ENCODE measurements at places on chromosomes 6 and 20.

DNA sequence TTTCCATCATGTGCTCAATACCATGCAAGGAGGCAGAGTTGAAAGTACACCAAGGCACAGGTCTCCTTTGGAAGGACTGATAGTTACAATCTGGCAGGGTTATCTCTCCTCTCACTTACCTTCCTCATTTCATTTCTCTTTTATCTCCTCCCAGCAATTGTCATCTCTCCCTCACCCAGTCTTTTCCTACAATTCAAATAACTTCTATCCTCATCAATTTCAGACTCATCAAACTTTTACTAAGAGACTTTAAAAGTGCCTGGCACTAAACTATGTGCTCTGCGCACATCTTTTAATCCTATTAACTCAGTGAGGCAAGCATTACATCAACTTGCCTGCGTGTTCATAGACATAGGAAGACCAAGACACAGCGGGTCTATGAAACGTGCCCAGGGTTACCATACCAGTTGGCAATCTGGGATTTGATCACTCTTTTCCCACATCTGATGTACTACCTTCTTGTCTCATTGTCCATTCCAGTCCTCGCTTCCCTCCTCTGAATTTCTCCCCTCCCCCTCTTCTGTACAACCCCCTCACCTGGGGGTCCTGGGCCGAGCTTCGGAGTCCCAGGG, 1.2 kb downstream of the VARS1 start:
- no peak for DNase-seq

- no peak for DNase-seq
Measured at GRCh38 chr6:107684996-107685395, 139.1 kb downstream of the SCML4 start.

- DNase-seq = no peak
Measured at GRCh38 chr20:20233041-20233514, 134.8 kb upstream of the INSM1 start.

GRCh38 chr6:33166811-33167210, 25.5 kb downstream of the COL11A2 start:
- no peak for DNase-seq

- no peak for DNase-seq
Measured at GRCh38 chr6:154498340-154498934, 12.0 kb downstream of the CNKSR3 start.

DNA sequence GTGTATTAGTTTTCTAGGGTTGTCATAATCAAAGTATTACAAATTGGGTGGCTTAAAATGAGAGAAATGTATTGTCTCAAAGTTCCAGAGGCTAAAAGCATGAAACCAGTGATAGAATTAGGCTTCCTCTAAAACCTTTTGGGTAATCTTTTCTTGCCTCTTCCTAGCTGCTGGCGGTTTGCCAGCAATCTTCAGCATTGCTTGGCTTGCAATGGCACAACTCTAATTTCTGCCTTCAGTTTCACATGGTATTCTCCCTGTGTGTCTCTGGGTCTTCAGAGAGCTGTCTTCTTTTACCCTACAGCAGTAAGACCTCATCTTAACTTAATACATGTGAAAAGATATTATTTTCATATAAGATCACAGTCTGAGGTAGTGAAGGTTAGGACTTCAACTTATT, 479.1 kb upstream of the GJE1 start:
- DNase-seq = no peak

DNA sequence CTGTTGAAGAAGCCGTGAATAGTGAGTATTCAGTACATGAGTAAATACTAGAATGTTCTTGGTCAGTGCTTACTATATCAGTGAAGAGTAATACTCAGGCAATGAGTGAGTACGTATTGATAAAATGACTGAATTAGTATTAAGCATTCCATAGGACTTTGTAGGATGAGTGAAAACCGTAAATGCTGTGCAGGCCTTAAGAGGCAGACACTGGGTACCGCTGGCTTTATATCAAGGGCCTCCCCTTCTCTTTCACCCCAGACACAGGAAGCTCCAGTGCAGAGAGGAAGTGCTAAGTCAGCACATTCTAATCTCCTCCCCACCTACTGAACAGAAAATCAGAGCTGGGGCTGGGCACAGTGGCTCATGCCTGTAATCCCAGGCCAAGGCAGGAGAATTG, 24.2 kb downstream of the POFUT1 start:
- no peak for DNase-seq

- no peak for DNase-seq
Measured at GRCh38 chr6:129786548-129786947, 74.6 kb downstream of the TMEM244 start.

- DNase-seq = no peak
Measured at GRCh38 chr6:167840526-167841179, 13.9 kb downstream of the AFDN start.

DNA sequence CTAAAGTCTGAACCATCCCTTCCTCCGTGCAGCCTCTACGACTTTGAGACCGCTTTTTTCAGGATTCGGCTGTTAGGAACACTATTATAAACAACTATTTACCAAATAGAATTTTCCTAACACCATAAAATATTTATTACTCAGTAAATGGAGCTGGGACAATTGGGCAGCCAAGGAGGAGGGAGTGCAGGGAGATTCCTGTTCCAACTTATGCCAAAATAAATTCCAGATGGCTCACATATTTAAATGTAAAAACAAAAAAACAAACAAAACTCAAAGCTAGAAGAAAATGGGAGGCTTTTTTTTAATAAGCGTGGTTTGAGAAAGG, 48.1 kb downstream of the TCP11 start:
- no peak for DNase-seq

- no peak for DNase-seq
Measured at GRCh38 chr20:1396702-1397101, 3.8 kb upstream of the FKBP1A start.

DNA sequence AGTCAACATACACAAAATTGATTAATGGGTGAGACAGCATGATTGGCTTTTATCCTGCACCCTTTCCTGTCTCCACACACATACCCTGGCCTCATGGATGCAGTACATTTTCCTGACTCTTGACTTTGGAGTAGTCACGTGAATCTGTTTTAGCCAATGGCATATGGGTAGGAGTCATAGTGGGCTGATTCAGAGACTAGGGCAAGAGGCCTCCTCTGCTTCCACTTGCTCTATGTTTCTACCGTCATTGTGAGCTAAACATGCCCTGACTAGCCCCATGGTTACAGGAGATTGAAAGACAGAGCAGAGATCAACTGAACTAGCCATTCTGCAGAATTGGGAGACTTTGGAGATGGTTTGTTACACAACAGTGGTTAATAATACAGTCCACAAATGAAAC, 850.0 kb downstream of the DHX35 start:
- DNase-seq = no peak

DNA sequence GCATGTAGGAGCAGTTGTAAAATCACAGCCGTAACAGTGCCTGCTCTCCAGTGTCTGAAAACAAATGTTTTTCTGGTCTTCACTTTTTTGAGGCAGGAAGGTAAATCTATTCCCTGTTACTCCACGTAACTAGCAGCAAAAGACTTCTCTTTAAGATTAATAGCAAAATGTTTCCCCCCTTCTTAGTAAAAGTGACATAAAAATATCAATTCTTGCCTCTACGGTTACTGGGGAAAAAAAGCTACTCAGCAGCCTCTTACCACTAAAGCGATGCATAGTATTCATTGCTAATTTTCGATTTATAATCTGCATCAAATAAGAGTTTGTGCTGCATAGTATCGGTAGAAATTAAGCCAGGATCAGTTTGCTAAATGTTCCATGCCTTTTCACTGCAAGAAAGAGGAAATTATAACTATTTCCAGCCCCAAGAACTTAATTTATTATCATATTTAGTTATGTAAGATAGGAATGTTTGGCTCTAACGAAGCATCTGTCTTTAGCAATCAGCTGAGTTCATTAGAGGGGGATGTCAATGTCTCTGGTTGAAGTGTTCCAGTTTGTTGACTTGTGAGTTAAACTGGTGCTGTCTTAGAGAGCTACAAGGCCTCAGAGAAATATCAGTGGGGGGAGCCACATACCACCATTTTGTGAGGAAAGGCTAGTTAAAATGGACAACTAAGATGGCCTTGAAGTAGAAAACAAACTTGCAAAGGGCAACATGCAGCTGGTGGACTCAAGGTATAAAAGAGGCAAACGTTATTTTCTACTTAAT, 617 bp upstream of the TSPYL1 start:
- DNase-seq = no peak

- DNase-seq = no peak
Measured at GRCh38 chr6:54285595-54285994, 22.6 kb upstream of the TINAG start.

GRCh38 chr6:37171201-37171969, 1.4 kb downstream of the PIM1 start:
- no peak for DNase-seq

All from occipital lobe (tissue), 3 donors.